ENCODE measurements at places on chromosomes 16 and 17.

DNA sequence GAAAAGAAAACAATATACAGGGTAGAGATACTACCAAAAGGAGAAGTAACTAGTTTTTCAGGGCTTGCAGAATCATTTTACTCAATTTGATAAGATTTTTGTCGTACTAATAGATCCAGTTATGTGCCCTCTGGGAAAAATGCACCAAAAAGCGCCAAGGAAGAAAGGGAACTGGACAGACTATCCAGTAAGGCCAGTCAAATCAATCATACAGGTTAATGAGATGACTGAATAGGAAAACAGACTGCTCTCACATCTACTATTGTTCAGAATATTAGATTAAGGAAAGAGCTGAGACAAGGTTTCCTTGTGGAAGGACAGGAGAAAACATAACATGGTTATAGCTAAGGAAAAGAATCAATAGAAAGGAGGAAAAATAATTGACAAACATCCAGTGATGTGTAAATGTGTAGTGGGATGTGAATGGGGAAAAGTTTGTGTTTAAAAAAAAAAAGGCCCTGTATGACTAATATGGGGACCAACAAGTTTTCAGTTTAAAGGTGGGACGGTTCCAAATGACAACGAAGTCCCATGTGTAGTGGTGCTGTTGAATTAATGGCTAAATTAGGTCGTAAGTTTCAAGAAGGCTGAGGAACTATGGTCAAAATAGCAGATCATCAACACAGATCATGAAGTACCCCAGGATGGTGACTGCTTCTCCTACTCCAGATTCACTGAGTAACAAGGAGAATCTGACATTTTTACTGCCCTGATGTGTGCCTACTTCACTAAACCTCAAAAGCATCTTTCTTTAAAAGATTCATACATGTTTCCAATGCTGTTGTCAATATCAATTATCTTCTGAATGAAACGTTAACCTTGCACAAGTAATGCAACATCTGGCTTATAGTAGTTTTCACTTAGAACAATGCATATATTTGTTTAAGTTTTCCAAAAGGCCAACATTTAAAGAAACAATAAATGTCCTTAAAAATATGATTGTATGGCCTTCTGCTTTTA, 40.7 kb downstream of the BRIP1 start:
- DNase-seq: no peak

DNA sequence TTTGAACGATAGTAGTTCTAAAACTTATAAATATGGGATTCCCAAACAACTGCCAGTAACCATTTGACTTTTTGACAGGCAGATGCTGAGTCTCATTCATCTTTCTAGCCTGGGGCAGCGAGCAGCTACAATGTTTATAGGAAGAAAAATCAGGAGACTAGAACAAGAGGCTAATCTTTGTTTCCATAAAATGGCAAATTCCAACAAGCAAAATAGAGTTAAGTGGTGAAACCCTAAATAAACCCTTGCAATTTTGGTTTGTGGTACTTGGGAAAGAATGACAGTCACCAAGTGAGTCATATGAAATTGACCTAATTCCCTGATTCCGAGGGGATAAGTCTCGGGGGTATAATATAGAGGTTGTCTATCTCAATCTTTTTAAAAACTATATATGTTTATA, 27.3 kb upstream of the HS3ST2 start:
- no peak for DNase-seq

DNA sequence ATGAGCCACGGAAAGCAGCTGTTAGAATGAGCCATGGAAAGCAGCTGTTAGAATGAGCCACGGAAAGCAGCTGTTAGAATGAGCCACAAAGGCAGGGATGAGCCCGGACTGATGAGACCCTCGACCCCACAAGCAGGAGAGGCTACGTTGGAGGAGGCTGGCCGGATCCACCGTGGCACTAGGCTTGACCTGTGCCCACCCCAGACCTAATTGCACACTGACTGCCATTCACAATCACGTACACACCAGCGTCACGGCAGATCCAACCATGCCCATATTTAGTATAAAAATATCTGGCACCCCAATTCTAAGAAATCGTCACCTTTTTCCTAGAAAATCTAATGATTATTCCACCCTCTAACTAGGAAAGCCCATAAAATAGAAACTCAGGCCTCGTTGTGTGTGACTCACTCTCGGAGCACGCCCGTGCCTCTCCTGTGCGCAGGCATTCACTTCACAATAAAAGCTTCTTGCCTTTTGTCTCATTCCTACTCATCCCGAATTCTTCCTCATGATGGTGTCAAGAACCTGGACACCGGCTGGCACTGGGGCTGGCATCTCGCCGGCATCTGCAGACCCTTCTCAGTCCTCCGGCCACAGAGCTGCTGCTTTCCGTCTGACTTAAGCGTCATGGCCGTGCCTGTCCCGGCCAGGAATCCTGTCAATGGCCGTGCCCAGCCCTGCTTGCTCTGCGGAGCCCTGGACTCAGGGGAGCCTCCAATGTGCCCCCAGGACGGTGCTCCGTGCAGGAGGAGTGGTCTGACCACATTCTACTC, 5.5 kb upstream of the SECTM1 start:
- DNase-seq: peak; percentile 33

DNA sequence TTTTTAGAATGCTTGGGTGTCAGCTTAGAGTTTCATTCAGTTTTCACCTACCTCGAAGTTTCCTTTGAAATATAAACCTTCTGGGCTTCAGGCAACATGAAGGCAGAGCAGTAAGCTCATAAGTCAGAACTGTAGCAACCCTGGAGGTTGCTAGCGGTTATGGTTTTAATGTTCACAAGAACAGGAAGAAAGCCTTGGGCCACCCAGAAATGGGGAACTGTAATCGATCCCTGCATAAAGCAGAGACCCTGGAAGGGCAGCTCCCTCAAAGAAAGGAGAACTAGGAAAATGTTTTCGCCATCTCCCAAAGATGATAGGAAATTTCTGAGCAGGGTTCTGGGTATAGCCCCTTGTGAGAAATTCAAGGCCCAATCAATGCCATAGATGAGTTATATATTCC, 47.8 kb upstream of the RASL10B start:
- no peak for DNase-seq

- no peak for DNase-seq
Observed at GRCh38 chr16:18013863-18014262, 322.7 kb downstream of the NPIPA8 start.

GRCh38 chr17:5225668-5226457, 8.8 kb downstream of the SCIMP start:
- DNase-seq: no peak

- DNase-seq: no peak
Observed at GRCh38 chr17:1552932-1553331, 9.7 kb downstream of the PITPNA start.

GRCh38 chr16:57889960-57890751, 80.8 kb downstream of the CNGB1 start:
- no peak for DNase-seq

GRCh38 chr16:24523569-24523968, 15.8 kb upstream of the RBBP6 start:
- DNase-seq: peak; percentile 62

GRCh38 chr16:68062910-68063393, 22.2 kb upstream of the NFATC3 start:
- DNase-seq: no peak

- no peak for DNase-seq
Observed at GRCh38 chr17:7626307-7626706, 1.3 kb downstream of the SAT2 start.

Data from GM23338 (cell line).